Activated naive CD4-positive, alpha-beta T cell (primary cell): ENCODE measurements at places on chromosomes 5 and 9.
A peak's percentile ranks its signal among the peaks of the same experiment; 100 is the strongest.

DNA sequence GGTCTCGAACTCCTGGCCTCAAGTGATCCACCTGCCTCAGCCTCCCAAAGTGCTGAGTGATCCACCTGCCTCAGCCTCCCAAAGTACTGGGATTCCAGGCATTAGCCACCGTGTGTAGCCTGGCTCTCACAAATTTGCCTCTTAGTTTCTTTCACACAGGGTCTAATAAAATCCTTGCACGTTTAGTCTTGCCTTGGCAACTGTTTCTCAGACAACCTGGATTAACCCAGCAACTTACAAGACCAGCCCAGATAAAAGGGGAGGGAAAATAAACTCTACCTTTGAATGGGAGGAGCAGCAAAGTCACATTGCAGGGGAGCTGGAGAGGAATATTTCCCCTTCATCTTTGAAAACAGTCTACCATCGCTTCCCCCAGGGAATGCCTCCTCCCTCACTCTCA lies 29.3 kb upstream of the GNA14 start:
- DNase-seq = no peak

DNA sequence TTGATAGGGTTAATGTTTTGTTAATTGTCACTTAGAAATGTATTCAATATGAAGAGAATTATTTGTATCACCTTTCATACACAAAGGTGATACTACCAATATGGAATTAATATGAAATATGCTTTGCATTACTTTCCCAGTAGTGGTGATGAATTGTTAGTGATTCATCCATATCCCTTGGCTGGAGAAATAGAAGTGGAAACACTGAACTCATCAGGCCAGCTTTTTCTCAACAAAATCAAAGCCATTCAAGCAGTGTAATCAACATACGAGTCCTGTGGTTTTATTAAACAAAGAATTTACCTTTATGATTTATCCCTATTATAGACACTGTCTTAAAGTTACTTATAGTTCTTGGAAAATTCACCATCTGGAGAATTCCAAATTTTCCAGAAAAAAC lies 264.0 kb upstream of the MEF2C start:
- no peak for DNase-seq

GRCh38 chr5:114912189-114912920 lies 257.4 kb downstream of the TRIM36 start:
- DNase-seq = no peak

- DNase-seq = no peak
Observed at GRCh38 chr5:3393122-3393919, 202.3 kb upstream of the IRX1 start.

GRCh38 chr9:130219661-130220096 lies 45.9 kb upstream of the HMCN2 start:
- DNase-seq = no peak

DNA sequence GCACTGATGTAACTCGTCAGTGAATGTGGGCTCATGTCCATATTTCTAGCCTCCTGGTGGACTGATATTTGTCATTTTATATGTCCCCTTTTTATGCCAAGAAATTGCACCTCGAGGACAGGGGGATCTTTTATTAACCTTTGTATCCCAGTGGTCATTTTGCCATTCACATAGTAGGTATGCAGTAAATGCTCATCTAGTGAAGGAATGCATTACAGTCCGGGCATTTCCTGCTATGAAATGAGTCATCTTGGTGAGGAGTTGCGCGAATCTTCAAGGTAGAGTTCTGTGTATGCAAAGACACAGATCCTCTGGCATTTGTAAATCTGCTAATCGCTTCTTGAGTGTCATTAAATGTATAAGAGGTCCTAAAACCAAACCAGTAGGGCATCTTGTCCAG lies 755.5 kb upstream of the ADAMTS16 start:
- no peak for DNase-seq

GRCh38 chr5:124935065-124935464 lies 188.6 kb upstream of the ZNF608 start:
- DNase-seq = no peak

GRCh38 chr9:85156652-85157051 lies 487.1 kb downstream of the NTRK2 start:
- no peak for DNase-seq

GRCh38 chr5:167771571-167771970 lies 519.9 kb upstream of the WWC1 start:
- DNase-seq = no peak

DNA sequence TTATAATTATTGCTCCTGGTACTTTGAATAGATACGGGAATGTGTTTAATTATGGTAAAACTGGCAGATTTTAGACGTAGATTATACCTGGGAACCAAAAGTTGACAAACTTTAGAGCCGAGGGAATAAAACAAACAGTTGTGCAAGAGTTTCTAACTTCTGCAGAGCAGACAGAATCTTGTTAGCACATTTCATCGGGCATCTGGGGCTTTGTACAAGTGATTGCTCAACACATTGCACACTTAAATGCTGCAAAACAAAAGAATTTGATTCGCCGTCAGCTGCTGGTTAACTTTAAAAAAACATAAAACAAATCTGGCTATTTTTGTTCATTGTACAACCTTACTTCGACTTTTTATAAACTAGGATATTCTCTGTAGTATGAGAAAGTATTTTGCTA lies 398.1 kb downstream of the MAN2A1 start:
- DNase-seq = no peak

- no peak for DNase-seq
Observed at GRCh38 chr5:54670281-54670680, 152.7 kb downstream of the SNX18 start.

- no peak for DNase-seq
Observed at GRCh38 chr5:25119650-25120049, 474.9 kb upstream of the CDH10 start.

- no peak for DNase-seq
Observed at GRCh38 chr5:133483406-133484090, 128.8 kb downstream of the FSTL4 start.

DNA sequence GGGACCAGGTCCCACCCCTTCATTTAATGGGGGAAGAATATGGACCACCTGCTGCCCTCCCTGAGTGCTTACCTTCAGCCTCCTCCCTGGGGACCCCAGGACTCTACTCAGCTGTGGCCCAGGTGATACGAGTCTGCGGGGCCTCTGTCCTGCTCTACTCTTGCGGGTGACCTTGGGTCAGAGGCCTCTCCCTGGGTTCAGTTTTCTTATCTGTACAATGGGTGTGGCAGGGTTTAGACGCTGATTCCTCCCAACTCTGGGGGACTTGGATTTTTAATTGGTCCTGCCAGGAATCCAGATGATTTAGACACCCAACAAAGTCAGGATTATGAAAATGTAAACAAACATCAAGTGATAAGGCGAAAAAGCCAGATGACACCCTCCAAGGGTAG lies 25.0 kb downstream of the FAM163B start:
- DNase-seq = no peak

DNA sequence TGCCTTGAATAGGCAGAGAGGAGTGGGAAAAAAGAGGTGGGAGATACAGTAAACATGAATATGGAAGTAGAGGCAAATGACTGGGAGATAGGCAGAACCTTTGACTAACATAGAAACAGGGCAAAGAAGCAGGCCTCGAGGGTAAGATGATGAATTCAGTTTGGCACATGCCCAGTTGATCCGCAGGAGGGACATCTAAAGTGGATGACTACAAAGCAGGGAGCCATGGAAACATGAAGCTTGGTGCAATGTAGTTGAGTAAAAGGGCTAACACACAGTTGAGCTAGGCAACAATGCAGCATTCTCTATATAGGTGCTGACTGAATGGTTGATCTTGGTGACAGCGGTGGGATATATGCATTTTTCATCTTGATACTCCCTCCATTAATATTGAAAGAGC lies 253.8 kb downstream of the DMRT2 start:
- DNase-seq = no peak

DNA sequence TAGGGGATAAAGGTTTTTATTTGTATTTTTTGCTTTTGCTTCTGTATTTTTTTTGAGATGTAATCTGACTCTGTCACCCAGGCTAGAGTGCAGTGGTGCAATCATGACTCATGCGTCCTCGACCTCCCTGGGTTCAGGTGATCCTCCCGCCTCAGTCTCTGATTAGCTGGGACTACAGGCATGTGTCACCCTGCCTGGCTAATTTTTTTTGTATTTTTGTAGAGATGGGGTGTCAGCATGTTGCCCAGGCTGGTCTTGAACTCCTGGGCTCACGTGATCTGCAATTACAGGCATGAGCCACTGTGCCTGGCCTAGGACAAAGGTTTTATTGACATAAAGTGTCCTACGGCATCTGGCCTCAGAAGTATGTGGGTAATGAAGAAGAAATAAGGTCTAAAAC lies 297.1 kb upstream of the C9orf72 start:
- DNase-seq = no peak

DNA sequence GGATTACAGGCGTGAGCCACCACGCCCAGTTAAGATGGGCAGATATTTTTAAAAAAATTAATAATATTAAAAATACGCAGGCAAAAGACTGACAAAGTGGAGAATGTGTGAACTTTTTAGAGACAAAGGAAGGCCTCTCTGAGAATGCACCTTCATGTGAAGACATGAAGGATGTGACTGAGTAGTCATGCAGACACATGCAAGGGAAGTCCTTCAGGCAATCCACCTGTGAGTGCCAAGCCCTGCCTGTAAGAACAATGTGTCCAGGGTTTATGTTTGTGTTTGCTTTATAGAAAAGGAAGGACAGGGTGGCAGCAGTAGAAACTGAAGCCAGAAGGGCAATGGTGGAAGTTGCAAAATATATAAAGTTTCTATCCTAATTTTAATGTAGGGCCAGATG lies 169.2 kb downstream of the EDIL3 start:
- no peak for DNase-seq

DNA sequence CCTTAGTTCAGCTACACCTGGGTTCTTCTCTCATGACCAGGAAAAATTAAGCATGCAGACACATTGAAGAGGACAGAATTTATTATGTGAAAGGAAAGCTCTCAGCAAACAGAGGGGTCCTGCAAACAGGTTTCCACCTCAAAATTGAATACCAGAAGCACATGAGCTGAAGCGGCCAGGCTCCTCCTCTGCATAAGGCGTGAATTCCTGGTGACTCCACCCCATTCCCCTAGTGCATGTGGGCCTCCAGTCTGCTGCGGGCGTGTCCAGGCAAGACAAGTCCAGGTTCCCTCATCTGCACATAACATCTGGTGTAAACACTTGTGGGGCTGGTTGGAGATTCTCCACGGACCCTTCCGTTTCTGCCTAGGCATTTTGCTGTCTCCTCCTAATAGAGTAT lies 1156.4 kb downstream of the FOXD4L5 start:
- DNase-seq = no peak

GRCh38 chr5:55039843-55040242 lies 15.8 kb downstream of the GZMK start:
- no peak for DNase-seq

DNA sequence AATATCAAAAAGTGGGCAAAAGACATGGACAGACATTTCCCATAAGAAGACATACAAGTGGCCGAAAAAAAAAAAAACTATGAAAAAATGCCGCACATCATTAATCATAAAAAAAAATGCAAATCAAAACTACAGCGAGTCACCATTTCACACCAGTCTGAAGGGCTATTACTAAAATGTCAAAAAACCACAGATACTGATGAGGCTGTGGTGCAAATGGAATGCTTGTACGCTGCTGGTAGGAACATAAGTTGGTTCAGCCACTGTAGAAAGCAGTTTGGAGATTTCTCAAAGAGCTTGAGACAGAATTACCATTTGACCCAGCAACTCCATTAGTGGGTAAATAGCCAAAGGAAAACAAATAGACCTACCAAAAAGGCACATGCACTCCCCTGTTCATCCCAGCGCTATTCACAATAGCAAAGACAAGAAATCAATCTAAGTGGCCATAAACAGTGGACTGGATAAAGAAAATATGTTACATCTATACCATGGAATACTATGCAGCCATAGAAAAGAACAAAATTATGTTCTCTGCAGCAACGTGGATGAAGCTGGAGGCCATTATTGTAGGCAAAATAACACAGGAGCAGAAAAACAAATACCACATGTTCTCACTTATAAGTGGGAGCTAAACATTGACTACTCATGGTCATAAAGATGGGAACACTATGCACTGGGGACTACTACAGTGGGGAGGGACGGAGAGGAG lies 110.6 kb upstream of the BOD1 start:
- DNase-seq = no peak

GRCh38 chr5:139551191-139551889 lies 9.8 kb upstream of the UBE2D2 start:
- DNase-seq = no peak

- peak; percentile 10 for DNase-seq
Observed at GRCh38 chr9:93826209-93826608, 128.9 kb downstream of the BARX1 start.
